ENCODE measurements at places on chromosomes 11 and 22.

GRCh38 chr11:104525416-104525815, 361.5 kb upstream of the PDGFD start:
- no peak for DNase-seq

GRCh38 chr11:111539426-111540113, 950 bp upstream of the LAYN start:
- no peak for DNase-seq

GRCh38 chr11:110837603-110838002, 125.4 kb upstream of the ARHGAP20 start:
- DNase-seq, result no peak

GRCh38 chr22:36644333-36644757, 59.2 kb downstream of the CACNG2 start:
- peak; percentile 94 for DNase-seq

- DNase-seq, result no peak
Measured at GRCh38 chr22:27474112-27474571, 327.4 kb downstream of the MN1 start.

- DNase-seq, result no peak
Measured at GRCh38 chr11:92125321-92125720, 99.3 kb upstream of the FAT3 start.
